Activated gamma-delta T cell treated with Interleukin-2 at 50 U/mL for 16 hours (primary cell): ENCODE measurements at places on chromosomes 7 and 10.

GRCh38 chr7:24715171-24715570 is 42.1 kb downstream of the GSDME start:
- DNase-seq, result no peak

DNA sequence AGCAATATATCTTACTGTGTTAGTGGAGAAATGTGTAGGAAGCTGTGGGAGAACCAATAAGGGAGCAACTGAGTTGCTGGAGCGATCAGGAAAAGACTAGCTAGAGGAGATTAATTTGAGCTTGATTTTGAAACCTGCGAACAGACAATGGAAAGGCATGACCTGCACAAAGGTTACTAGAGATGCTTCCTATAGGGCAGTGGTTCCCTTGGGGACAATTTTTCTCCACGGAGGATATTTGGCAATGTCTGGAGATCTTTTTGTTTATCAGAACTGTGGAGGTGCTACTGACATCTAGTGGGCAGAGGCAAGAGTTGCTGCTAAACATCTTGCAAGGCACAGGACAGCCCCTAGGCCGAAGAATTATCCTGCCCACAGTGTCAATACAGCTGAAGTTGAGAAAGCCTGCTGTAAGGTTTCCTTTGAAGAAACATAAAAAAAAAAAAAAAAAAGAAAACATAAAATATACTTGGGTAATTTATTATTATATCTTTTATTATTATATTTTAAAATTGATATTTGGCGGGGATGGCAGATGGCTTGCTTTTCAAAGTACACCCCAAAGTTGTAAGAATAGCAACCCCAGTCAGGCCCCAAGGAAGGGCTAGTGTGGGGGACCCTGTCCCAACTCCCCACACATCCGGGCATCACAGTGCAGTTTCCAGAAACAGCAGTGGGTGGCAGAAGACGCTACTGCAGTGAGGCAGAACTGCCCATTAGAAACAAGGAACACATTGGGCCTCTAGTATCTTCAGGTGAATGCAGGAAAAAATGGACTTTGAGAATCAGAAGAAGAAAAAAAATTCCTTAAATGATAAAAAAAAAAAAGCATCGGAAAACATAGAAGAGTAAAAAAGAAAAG is 481.6 kb downstream of the SH2D4B start:
- DNase-seq, result no peak

- no peak for DNase-seq
Observed at GRCh38 chr10:44186150-44186549, 198.7 kb downstream of the CXCL12 start.

- DNase-seq, result no peak
Observed at GRCh38 chr7:40944981-40945585, 757.8 kb downstream of the INHBA start.

- no peak for DNase-seq
Observed at GRCh38 chr10:50501924-50502452, 121.8 kb downstream of the SGMS1 start.

- no peak for DNase-seq
Observed at GRCh38 chr7:73595358-73595757, 17.0 kb upstream of the TBL2 start.

GRCh38 chr10:78528749-78529204 is 495.1 kb downstream of the RPS24 start:
- no peak for DNase-seq

GRCh38 chr10:101857802-101858476 is 14.3 kb upstream of the KCNIP2 start:
- DNase-seq, result no peak

DNA sequence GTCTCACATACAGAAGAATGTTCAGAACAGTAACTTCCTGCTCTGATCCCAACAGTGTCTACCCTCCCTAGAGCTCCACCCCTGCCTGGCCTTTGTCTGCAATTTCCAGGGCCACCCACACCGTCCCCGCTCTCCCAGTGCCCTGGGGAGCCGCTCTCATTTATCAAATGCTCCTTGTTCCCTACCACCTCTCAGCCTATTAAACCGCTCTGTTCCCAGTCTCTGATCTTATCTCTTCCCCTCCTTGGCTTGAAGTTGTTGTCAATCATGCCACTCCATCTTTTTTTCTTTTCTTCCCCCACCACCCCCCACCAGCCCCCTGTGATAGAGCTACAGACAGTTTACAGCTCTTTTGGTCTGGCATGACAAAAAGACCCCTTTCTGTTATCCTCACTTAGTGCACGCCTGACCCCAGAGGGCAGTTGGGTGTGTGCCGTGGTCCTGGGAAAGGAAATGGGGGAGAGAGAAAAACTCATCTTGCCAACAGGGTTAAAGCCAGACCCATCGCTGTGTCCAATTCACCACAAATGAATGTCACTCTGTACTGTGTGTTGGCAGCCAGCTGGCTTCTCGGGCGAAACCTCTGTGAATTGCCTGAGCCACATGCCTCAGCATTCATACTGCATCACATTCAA is 28.8 kb upstream of the HECTD2 start:
- no peak for DNase-seq

DNA sequence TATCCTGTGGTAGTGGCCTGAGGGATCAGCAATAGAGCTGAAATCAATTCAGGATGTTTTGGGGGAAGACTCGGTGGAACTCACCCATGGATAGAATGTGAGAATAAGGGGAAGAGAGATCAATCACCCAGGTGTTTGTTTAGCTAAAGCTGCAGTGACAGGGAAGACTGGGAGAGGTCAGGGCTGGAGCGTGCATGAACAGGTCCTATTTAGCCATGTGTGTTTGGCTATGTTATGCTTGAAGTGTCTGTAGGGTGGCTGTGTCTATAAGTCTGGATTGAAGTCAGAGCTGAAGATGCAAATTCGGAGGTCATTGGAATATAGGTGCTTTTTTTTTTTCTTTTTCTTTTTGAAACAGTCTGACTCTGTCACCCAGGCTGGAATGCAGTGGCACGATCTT is 4.6 kb downstream of the ATP6V1F start:
- DNase-seq, result no peak

- no peak for DNase-seq
Observed at GRCh38 chr10:29151005-29151404, 137.9 kb upstream of the LYZL1 start.

- no peak for DNase-seq
Observed at GRCh38 chr7:100190048-100190711, 12.5 kb downstream of the STAG3 start.

DNA sequence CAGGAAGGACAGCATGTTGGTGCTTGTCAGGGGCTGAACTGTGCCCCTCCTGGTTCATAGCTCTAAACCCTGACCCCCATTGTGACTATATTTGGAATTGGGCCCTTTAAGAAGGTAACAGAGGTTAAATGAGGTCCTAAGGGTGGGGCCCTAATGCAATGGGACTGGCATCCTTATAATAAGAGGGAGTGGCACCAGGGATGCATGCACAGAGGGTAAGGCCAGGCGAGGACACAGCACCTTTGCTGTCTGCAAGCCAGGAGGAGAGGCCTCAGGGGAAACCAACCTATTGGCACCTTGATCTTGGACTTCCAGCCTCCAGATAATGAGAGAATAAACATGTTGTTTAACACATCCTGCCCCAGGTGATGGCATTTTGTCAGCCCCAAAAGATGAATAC is 61.3 kb upstream of the EBF3 start:
- no peak for DNase-seq

DNA sequence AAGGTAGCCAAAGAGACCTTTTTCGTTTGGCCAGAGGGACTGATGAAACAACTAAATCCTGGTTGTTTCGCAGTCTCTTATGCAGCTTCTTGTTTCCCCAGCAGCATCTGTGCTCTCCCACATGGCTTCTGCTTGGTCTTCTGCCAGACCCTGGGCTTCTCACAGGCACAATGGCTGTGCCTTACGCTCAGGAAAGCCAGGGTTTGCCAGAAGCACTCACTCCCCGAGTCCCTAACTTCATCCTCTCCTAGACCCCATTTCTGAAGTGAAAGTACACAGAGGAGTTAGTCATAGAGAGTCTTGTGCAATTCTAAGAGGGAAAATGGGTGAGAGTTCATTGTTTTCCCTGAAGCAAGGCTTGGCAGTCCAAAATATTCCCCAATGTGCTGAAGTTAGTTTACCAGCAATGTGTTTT is 121.7 kb downstream of the EVX1 start:
- DNase-seq, result no peak

GRCh38 chr7:140704205-140704604 is 7.7 kb downstream of the NDUFB2 start:
- DNase-seq, result no peak

DNA sequence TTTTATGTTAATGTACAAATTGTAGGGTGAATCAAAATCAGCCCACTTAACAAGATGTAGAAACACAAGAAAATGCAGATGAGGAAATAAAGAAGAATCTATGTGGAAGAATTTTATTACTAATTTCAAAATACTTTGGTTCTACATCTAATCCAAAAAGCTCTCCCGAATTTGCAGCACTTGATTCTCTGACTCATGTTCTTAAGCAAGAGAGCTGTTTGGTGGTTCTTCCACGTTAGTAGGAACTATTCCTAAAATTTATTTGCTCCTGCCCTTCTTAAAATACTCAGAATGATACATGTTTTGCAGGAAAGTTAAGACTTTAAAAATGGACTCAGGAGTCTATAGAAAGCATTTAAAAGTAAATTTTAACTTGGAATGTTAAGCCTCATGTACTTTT is 91.8 kb downstream of the ZMYND11 start:
- DNase-seq, result no peak

GRCh38 chr10:102545997-102546396 is 42.2 kb downstream of the SUFU start:
- DNase-seq, result no peak

DNA sequence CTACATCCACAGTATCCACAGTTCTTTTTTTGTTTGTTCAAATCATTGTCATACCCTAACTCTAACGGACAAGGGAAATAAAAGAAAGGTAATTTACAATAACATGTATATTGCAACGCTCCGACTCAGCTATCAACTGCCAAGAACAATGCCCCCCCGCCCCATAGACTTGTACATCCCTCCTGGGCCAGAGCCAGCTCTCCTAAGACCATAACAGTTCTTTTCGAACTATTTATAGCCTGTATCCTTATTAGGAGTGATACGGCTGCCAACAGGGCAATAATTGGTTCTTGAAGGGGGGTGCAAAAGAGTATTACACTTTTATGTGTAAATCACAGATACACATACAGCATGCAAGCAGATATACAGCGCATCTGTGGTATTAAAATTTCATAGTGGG is 495.7 kb downstream of the GALNT17 start:
- no peak for DNase-seq

DNA sequence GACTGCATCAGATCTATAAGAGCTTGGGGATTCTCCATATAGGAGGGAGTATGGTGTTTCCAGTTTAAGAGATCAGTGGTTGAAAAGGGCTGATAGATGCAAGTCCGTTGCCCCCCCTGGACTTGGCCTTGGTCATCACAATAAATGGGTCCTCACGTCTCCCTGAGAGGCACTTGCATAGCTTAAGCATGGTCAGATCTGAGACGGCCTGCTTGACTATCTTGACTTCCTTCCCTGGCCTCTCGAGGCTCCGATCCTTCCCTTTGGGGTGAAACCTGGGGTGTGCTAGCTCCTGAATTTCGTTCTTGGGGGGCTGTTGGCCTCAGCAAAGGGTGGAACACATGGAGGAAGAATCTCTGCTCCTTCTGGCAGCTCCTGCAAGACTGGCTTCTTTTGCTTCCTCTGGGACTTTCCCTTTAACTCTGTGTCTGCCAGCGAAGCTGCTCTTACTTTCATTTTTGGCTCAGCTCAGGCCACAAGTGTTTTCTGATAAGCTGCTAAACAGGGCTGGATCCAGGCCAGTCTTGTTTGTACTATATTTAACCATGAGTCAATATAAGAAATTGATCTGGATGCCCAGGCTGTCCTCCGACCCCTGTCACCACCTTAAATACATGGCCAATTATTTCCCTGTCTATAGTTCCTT is 11.2 kb upstream of the ZNF485 start:
- no peak for DNase-seq

DNA sequence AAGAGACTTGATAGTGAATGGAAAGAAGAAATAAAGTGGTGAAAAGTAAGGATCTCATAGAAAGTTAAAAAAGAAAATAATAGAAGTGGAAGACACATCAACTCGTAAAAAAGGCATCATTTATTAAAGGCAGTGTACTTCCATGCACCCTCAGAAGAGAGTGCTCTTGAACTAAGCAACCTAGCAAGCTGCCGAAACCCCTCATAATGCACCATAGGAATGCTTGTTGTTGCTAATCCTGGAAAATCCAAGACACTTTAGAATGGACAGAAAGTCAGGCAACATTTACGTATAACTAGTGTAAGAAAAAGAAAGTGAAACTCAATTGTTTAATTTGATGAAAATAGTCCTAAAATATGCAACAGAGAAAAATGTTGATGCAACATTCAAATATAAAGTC is 12.8 kb downstream of the TFPI2 start:
- DNase-seq, result no peak

DNA sequence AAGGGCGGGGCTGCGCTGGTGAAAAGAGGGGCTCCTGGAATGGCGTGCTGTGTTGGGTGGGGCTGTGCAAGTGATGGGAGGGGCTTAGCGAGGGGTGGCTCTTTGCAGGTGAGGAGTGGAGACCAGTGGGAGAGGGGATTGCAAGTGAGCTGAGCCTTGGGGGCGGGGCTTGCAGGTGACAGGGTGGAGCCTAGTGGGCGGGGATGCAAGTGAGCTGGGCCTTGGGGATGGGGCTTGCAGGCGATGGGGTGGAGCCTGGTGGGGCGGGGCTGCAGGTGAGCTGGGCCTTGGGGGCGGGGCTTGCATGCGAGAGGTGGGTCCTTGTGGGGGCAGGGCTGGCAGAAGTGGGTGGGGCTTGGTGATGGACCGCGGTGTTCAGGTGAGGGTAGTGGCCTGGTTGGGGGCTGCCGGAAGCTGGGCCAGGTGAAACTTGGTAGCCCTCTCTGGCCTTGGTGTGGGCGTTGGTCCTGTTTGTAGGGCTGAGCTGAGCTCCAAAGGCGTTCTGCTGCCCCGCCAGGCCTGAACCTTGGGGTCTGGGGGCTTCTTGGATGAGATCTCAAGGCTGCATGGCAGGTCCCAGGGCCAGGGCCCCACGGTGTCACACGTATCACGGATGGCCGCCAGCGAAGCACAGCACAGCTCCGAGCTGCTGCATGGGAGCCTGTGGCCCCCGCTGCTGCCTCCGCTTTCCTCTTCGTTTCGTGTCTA is 743 bp upstream of the PITRM1 start:
- no peak for DNase-seq

GRCh38 chr7:366161-366803 is 76.3 kb downstream of the FOXL3 start:
- no peak for DNase-seq

GRCh38 chr10:18179891-18180290 is 39.7 kb downstream of the CACNB2 start:
- no peak for DNase-seq

GRCh38 chr10:103772096-103772845 is 83.1 kb downstream of the SH3PXD2A start:
- peak; percentile 41 for DNase-seq

DNA sequence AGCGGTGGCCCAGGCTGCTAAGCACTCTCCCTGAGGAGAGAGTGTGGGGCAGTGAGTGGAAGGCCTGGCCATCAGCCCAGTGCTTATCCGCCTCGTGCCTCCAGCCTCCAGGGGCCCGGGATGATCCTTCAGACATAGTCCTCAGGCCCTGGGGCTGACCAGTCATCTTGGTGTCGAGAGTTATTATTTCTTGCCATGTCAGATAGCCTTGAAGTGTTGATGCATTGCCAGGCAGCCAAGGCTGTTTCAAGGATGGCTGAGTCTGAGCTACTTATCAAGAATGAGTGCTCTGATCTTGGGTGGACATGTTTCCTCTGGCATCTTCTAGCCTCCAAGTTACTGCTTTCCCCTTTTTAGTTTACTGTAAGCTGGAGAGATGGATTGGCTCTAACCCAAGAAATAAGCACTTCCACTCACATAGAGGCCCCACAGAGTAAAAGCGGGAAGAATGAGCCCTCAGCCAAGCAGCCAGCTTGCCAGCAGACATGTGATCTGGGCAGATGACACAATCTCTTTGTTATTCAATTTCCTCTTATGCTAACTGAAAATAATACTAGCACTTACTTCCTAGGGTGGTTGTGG is 136.5 kb upstream of the NAMPT start:
- no peak for DNase-seq
